ENCODE measurements at places on chromosomes 1 and 21.
A peak's percentile ranks its signal among the peaks of the same experiment; 100 is the strongest.

GRCh38 chr1:14245954-14246353 is 352.5 kb upstream of the KAZN start:
- DNase-seq: no peak

GRCh38 chr1:26946270-26946669 is 14.0 kb downstream of the KDF1 start:
- DNase-seq: no peak

DNA sequence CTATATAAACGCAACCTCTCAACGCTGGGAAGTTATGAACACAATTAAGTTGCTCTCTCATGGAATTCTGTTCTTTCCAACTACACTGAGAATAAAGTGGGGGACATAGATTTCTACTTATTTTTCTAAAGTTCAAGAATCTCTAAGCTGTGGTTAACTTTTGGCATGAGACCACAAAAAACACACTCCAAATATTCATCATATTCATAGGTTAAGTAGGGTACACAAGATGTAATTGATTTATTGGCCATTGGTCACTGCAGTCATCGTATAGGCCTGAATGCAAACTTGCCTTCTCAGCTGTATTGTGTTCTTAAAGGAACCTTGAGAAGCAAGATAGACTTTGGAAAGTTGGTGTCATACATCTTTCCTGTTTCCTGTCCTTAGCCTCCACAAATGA is 40.3 kb downstream of the PRRX1 start:
- DNase-seq: peak; percentile 64

- DNase-seq: no peak
Observed at GRCh38 chr1:6117624-6118023, 62.5 kb downstream of the CHD5 start.

DNA sequence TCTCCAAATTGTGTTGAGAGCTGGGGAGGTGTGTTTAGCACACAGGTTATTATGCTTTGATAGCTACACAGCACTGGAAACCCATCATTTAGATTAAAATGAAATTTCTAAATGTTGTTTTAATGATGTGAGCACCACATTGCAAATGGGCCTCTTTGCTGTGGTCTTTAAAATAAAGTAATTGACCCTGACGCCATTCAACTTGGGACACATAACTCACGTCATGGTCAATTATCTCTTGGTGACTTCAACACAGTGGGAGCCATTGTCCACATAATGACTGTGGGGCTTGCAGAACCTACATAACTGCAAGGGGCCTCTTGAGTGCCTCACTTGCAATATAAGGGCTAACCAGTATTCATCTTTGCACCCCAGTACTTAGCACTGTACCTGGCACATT is 280.4 kb downstream of the HLX start:
- no peak for DNase-seq

DNA sequence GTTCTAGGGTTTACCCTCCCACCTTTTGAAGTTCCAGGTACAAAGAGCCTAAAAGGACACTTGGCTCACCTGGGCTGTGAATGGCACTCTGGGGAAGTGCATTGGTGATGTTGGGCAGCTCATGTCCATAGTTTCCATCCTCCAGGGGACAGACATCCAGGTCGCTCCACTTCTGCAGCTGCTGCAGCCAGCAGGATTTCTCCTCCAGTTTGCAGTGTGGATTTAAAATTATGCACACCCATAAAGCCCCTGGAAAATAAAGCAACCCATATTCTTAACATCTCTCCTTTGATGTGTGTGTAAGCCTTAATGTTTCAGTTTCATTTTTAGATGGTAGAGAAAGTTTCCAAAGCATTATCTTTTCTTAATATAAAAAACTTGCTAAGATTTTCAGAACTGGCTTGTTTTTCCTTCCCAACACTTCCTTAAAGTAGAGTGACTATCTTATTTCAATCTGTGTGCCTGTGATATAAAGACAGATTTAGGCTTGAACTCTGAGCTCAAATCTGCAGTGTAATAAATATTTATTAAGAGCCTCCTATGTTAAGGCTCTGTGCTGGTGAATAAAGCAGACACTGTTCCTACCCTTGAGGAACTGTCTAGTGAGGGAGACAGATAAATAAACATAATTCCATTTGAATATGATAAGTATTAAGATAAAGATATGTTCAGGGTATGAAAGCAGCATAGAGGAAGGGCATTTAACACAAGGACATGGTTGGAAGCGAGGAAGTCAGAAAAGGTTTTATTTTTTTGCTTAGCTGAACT is 39.1 kb downstream of the UROD start:
- no peak for DNase-seq

DNA sequence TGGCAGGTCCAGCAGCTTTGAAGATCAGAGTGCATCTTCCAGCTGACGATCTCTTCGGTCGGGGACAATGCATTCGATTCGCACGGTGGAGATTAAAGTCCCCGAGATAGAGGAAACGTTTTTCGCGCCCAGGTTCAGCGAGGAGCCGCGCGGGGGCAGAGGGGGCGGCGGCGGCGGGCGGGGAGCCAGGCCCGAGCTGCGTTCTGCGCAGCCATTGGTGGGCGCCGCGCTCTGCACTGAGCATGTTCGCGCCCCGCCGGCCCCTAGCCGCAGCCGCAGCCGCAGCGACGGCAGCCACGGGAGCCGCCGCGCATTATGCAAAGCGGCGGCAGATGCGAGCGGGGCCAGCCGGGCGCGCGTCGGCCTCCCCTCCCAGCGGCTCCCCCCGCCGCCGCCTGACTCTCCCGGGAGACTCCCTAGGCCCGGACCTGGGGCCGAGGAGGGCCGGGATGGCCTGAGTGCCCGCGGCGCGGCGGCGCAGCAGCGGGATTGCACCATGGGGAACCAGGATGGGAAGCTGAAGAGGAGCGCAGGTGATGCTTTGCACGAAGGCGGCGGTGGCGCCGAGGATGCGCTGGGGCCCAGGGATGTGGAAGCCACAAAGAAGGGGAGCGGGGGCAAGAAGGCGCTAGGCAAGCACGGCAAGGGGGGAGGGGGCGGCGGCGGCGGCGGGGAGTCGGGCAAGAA is at the start of gene FMN2:
FMN2 (plus strand) TSS at position 270 of the 687 bp plus-strand sequence; CDS start at position 497, 227 bp downstream.
- peak; percentile 39 for DNase-seq

DNA sequence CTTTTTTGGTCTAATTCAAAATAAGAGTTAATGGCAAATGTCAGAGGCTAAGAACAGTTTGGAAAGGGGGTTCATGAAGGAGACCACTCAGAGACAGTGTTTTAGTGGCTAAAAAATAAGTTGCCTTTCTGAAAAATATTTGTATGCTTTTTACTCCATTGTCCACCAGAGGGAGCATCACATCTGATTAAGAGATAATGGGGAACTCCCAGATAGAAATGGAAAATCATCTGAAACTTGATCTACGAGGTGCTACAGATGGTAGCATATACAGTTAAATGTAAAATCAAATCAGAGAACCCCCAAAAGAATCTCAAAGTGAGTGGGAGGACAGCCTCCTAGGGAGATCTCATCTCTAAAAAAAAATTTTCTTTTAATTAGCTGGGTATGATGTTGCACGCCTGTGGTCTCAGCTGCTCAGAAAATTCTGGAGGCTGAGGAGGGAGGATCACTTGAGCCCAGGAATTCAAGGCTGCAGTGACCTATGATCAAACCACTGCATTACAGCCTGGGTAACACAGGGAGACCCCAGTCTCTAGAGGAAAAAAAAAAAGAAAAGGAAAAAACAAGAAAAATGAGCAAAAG is 9.7 kb downstream of the SMYD3 start:
- DNase-seq: peak; percentile 38

- no peak for DNase-seq
Observed at GRCh38 chr1:234842726-234843641, 233.0 kb upstream of the IRF2BP2 start.

DNA sequence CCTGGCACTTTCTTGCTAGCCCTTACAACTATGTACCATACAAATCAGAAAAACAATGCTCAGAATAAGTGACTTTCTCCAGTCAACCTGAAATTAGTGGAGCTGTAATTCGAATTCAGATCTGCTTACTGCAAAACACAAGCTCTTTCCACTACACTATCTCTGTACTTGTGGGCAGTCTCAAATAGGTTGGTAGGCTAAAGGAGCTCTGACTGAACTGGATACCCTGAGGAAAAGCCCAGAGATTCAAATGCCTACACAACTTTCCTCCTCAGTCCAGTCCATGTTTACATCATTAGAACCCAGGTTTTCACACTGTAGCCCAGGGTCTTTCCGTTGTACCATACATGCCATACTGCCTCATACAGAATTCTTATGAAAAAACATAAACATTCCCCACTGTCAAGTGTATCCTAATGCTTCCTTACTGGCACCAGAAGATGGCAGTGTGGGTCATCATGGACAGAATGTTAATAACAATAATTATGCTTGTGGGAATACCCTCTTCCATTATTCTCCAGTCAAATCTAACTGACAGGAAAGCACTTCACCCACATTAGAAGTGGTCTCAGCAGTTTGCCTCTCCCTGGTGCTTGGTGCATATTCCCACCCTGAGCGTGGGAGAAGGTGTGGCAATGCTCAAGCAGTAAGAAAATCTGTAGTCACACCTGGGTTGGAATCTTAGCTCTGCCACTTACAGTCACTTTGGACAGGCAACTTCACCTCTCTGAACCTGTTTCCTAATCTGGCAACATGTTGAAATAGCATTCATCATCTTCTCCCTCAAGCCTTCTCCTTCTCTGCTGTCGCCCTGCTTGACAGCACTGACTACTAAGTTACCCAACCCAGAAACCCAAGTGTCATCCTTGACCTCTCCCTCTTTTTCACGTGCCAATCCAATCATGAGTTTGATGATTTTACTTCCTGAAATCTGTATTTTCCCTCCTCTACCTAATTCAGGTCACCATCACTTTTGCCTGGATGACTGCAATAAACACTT is 14.4 kb upstream of the ZFYVE9 start:
- DNase-seq: peak; percentile 38

- no peak for DNase-seq
Observed at GRCh38 chr1:80657044-80657643, 1143.6 kb upstream of the ADGRL2 start.

GRCh38 chr1:56448529-56449300 is 130.6 kb downstream of the PLPP3 start:
- DNase-seq: no peak

- no peak for DNase-seq
Observed at GRCh38 chr1:188689542-188689941, 1788.1 kb downstream of the BRINP3 start.

- DNase-seq: no peak
Observed at GRCh38 chr1:119327094-119327449, 41.5 kb upstream of the HAO2 start.

GRCh38 chr1:223771469-223771813 is 59.1 kb downstream of the CAPN2 start:
- DNase-seq: no peak

- no peak for DNase-seq
Observed at GRCh38 chr1:98929437-98929836, 75.2 kb downstream of the PLPPR5 start.

Data from fibroblast of skin of left biceps (primary cell).